ENCODE measurements at places on chromosomes 1 and 21.

- no peak for DNase-seq
Measured at GRCh38 chr21:30447056-30447455, 7.0 kb downstream of the KRTAP15-1 start.

GRCh38 chr1:224205438-224205840 is 22.4 kb downstream of the DEGS1 start:
- no peak for DNase-seq

GRCh38 chr1:98119796-98120195 is 199.0 kb upstream of the DPYD start:
- no peak for DNase-seq

DNA sequence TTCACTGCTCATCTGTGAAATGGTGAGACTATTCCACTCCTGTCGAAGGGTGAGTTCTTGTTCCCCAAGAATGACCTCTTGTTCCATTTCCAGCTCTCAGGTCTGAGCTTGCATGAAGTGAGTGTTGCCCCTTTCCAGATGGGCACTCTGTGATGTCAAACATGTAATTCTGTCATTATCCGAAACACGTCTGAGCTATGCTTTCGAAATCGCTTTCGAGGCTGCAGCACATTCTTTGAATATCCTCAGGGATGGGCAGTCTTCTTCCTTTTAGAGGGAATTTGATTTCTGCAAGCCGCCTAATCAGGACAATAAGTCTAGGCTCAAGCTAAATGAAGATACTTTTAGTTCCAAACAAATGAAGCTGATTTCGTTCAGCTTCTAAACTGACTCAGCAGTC is 15.1 kb downstream of the NFASC start:
- DNase-seq = no peak

- no peak for DNase-seq
Measured at GRCh38 chr1:113125517-113125916, 52.5 kb downstream of the LRIG2 start.

DNA sequence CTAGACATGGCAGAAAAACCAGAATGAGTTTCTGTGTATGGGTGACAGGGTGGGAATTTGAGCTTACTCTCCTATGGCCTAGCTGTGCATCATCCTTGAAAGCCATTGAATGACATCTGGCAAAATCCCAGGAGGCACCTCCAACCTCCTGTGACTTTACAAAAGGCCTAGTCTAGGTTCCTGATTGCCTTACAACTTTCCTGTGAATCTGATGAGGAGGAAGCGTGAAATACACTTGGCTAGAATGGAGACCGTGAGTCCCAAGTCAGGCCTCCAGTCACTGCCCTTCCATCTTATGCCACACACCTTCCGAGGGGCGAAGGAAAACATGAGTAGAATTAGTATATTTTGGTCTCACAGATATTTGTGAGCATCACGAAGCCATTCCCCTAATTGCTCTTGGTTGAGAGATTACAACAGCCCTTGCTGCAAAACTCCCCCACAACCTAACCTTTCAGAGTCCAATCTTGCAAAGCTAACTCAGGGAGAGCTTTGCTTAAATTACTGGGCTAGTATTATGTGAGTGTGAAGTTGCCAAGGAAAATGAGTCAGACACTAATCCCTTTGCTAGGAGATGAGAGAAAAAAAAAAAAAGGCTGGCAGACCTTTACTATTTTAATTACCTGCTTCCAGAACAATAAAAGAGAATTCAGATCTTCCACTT is 36.3 kb upstream of the PAXBP1 start:
- DNase-seq = no peak
